Iris pigment epithelial cell (primary cell): ENCODE measurements at places on chromosomes 2 and 18.
A peak's percentile ranks its signal among the peaks of the same experiment; 100 is the strongest.

GRCh38 chr2:61707984-61708852 lies 145.6 kb downstream of the FAM161A start:
- DNase-seq: peak; percentile 84

GRCh38 chr2:46676198-46676597 lies 196.8 kb downstream of the TMEM247 start:
- no peak for DNase-seq

- DNase-seq: no peak
Observed at GRCh38 chr2:132560562-132560961, 109.4 kb downstream of the LYPD1 start.

- DNase-seq: no peak
Observed at GRCh38 chr2:118686346-118686745, 161.1 kb downstream of the EN1 start.

DNA sequence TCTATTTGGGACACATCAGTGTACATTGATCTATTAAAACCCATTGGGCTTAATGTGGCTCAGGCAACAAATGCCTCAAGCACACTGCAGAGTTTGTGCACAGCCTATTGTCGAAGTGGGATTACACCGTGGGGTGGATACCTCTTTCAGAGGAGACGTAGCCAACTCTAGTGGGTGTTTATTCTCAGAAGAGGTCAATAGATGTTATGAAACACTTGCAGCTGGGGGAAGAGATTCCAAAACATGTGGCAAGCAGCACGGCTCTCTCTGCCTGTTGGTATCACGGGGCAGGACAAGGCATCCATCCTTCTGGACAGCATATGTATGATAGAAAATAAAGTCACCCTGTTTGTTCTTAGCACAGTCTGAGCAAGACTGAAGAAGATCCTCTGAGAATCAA lies 121.4 kb upstream of the COPS8 start:
- no peak for DNase-seq

DNA sequence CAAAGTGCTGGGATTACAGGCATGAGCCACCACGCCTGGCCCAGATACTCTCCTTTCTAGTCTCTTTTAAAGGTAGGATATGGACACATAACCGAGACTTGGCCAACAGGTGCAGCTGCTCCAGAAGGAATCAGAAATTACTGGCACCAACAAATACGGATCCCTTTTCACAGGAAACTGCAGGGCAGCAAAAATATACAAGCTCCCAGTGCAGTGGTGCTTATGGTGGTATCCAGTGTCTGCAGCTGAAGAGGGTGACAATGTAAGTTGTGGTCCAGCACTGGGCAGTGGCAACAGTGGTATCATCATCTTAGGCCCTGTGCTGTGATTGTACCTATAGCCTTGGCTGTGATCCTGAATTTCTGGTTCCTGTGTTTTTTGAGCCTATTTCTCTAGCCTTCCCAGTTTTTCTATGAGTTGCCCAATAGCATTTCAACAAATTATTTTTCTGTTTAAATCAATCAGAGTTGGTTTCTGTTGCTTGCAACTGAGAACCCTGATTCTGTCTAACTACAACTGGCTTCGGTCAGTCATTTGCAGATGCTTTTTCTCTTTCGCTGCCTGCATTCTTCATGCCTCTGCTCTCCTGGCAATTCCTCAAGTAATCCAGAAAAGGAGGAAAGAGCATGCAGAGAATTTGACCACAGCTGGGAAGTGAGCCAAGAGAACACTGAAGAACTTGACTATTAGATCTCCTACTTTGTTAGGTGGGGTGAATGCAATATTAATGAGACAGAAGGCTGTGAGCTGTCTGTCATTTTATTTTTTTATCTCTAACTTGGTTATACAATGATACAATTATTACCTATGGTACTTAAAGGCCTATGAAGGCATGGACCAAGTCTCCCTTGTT lies 30.8 kb upstream of the EML4 start:
- DNase-seq: peak; percentile 99

DNA sequence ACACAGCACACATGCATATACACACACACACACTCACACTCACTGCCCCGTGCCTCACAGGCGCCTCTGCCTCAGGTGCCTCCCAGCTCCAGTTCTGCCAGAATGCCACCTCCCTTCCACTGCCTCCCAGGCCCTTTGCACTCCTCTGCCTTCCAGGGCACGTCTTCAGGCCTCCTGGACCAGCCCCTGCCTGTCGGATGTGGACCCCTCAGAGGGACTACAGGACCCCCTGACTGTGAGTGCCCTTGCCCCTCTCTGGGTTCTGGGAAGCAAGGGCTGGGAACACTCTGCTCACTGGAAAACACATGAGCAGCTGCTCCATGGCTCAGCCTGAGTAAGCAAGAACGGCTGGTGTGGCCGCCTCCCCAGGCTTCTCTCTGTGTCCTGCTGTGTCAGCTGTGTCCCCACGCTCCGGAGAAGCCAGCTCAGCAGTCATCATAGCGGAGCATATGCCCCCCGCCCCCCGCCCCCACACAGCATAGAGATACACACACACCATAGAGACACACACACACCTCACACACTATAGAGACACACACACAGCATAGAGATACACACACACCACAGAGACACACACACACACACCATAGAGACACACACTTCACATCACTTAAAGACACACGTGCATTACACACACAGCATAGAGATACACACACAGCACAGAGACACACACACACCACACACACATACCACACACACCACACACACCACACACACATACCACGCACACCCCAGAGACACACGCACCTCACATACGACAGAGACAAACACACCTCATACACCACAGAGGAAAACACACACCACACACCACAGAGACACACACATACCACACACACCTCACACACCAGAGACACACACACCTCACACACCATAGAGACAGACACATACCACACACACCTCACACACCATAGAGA lies 271.3 kb downstream of the CYRIA start:
- no peak for DNase-seq

DNA sequence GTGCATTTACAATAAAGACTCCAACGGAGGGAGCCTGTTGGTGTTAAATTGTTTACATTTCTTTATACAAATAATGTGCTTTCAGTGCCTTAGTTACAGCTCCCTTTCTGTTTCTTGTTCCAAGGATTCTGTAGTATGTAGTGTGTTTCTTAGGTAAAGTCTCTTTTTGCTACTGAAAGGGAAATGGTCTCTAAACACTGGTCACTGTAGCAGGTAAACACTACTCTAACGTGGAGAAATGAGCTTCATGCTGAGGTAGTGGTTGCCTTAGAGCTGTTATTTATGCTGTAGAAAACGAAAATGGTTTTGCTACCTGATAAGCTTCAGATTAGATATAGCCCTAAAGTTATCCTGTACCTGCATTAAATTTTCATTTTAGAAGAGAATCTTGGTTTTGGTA lies 163.6 kb downstream of the CAPN13 start:
- no peak for DNase-seq

- DNase-seq: no peak
Observed at GRCh38 chr2:173605994-173606393, 251.3 kb downstream of the CDCA7 start.

- DNase-seq: no peak
Observed at GRCh38 chr18:78903436-78904178, 76.0 kb upstream of the SALL3 start.

- peak; percentile 95 for DNase-seq
Observed at GRCh38 chr2:3492951-3493614, 26.2 kb downstream of the ADI1 start.

DNA sequence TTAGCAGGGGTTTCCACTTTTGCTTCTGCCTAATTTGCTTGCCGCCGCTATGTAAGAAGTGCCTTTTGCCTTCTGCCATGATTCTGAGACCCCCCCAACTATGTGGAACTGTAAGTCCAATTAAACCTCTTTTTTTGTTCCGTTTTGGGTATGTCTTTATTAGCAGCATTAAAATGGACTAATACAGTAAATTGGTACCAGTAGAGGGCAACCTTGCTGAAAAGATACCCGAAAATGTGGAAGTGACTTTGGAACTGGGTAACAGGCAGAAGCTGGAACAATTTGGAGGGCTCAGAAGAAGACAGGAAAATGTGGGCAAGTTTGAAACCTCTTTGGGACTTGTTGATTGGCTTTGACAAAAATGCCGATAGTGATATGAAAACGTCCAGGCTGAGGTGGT lies 216.1 kb upstream of the FSIP2 start:
- no peak for DNase-seq

DNA sequence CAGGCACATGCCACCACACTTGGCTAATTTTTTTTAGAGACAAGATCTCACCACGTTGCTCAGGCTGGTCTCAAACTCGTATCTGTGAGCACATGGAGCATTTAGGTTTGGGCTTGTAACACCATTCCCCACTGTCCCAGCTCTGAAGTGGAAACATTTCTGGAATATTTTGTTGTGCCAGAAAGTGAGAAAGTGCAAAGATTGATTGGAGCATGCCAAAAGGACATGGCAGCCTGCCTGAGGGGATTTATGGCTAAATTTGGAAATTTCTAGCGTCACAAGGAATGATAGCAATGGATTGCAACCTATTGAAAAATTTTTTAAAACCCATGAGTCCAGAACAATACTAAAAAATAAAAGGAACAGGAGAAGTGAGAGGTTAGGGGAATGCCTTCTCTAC lies 136.8 kb downstream of the ESCO1 start:
- no peak for DNase-seq

- no peak for DNase-seq
Observed at GRCh38 chr2:236700703-236701102, 131.1 kb downstream of the ACKR3 start.

- DNase-seq: no peak
Observed at GRCh38 chr2:26356111-26356510, 9.5 kb upstream of the ADGRF3 start.

- DNase-seq: no peak
Observed at GRCh38 chr2:212991120-212991519, 160.3 kb downstream of the IKZF2 start.

- DNase-seq: peak; percentile 90
Observed at GRCh38 chr2:15733867-15734673, 142.4 kb downstream of the DDX1 start.

GRCh38 chr2:26921323-26921722 lies 49.1 kb upstream of the MAPRE3 start:
- DNase-seq: no peak

GRCh38 chr18:11271954-11272353 lies 122.6 kb upstream of the PIEZO2 start:
- DNase-seq: no peak

GRCh38 chr2:232977438-232977971 lies 35.6 kb downstream of the NGEF start:
- DNase-seq: no peak

GRCh38 chr2:84417453-84418145 lies 41.5 kb downstream of the SUCLG1 start:
- peak; percentile 46 for DNase-seq

DNA sequence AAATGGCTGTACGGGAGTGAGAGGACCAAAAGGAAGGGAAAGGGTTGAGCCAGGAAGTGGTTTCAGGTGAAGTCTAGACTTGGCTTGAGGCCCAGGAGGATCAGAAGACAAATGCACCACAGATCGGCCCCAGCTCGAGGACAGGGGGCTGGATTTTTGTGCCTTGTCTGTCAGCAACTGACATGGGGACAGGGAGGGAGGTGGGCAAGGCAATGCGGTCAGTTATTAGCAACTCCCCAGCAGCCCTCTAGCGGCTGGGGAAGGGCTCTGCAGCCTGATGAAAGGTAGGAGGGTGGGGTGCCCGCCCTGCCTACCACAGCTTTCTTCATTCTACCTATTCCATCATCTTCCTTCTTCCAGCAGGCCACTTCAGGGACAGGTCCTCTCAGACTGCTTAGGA lies 50.0 kb downstream of the CPO start:
- DNase-seq: no peak

DNA sequence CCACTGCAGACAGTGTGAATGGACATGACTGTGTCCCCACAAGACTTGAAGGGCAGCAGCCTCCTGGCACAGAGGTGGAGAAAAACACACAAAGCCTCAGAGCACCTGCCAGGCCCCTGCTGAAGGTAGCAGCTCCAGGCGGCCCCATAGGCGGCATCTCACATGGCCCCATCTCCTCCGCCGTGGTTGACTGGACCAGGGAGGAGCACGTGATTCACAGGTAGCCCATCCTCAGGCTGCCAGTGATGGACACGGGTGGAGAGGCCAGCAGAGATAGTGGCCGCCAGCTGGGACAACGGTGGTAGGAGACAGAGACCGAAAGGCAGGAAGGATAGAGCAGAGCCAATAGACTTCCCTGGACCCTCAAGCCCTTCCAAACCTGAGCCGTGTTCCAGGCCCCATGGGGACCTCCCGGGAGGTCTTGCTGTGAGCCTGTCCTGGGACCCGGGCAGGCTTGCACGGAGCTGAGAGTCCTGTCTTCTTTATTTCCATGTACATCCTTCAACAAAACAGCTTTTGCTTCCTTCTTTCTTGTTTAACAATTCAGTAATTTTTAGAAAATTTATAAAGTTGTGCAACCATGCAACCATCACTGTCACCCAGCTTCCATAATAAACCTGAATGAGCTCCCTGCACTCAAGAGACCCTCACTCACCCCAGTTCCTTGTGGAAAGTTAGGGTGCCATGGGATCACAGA lies 26.9 kb downstream of the GPR55 start:
- DNase-seq: no peak

GRCh38 chr2:11858883-11859282 lies 112.5 kb downstream of the LPIN1 start:
- no peak for DNase-seq

DNA sequence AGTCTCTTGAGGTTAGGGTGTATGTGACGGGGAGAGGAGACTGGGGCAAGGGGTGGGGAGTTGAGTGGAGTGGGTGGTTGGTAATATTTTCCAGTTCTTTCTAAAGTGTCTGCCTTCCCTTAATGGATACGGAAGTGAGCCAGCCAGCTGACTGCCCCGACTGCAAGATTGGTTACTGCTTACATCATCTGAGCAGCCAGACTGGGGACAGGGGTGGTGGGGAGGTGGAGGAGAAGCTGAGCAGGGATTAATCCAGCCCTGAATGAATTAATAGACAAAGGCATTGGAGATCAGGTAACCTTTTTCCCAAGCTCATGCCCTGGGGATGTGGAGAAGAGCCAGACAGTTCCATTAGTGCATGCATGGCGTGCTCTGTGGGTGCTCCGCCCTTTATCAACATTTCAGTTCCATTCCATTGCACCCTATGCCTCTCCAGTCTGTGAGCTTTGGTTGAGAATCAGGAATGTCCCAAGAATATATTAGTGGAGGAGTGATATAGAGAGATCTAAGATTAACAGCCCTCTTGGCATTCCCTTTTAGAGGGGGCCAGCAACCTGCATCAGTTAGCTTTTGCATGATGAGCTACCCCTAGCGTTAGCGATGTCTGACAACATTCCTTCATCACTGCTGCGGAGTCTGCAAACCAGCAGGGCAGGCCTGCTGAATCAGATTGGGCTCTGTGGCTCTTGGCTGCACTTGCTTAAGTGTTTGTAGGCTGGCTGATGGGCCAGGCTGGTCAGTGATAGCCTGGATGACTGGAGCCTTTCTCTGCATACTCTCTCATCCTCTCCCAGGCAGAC lies 67.4 kb downstream of the TNP1 start:
- peak; percentile 18 for DNase-seq
